ENCODE measurements at places on chromosomes 5 and 9.

DNA sequence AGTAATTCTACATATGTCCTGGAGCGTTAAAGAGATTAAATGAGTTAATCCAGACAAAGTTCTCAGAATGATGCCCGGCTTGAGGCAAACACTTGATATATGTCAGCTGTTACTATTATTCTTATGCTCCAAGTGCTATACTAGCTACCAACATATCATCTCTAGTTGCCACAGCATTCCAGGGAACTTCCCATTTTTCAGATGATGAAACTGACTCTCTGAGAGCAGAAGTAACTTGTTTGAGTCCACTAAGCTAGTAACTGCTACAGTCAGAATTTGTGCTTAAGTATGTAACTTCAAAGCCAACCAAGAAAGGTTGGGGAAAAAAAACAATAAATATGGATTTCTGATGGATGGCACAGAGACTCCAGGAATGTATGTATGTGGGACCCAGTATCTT, 98.1 kb downstream of the CDK5RAP2 start:
- DNase-seq, result no peak

DNA sequence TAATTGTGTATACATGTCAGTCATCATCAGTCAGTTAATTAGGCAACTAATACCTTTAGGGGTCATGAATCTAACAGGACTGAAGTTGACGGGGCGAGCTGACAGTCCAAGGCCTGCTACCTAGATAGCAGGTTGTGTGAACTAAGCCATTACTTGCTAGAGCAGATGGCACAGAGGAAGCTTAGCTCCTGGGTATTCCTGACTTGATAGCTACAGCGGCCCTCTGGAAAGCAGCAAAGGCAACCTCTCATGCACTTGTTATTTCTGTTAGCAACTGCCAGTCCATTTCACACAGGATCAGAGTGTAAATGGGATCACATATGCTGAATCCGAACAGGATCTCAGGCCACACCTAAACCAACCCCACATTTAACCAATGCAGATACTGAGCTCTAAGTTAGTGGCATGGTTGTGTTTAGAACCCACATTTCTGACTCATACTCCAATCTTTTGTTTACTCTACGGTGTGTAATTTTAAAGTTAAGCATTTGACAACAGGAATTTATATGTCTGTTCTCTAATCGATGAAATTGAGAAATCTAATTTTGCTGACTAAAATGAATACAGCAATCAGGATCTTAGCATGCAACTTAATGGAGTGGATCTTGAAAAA, 521.3 kb upstream of the ZNF608 start:
- DNase-seq, result no peak

DNA sequence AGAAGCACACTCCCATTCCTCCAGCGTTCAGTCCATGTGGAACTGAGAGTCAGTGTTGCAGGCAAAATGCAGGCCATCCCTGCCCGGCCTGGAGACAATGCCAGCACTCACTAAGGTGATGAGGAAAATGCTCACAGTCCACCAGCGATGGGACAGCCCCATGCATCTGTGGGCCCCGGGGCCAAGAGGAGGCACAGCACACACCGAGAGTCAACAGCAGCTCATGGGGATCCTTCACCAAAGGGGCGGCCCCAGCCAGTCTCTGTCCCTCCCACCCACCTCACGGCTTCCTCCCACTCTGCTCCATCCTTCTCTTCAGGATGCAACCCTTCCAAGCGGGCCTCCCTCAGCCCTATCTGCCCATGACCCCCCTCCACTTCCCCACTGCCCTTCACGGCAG, 6.2 kb downstream of the SEMA4D start:
- DNase-seq, result no peak

GRCh38 chr5:2119573-2119972, 236.8 kb upstream of the IRX4 start:
- no peak for DNase-seq

GRCh38 chr5:171495122-171495700, 75.8 kb downstream of the FGF18 start:
- no peak for DNase-seq

GRCh38 chr9:84834426-84834825, 164.9 kb downstream of the NTRK2 start:
- DNase-seq, result no peak

DNA sequence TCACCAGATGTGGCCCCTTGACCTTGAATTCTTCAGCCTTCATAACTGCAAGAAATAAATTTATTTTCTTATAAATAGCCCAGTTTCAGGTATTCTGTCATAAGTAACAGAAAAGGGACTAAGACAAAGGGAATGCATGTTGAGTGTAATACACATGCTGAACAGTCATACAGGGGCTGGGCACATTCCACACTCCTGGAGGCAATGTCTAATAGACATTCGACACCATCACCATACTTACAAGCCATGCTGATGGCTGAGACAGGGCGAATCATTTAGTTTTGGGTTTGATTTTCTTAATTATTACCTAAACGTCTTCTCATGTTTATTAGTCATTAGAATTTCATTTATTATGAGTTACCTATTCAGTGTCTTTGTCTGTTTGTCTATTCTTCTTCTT, 68.5 kb downstream of the TENT4A start:
- DNase-seq, result no peak

DNA sequence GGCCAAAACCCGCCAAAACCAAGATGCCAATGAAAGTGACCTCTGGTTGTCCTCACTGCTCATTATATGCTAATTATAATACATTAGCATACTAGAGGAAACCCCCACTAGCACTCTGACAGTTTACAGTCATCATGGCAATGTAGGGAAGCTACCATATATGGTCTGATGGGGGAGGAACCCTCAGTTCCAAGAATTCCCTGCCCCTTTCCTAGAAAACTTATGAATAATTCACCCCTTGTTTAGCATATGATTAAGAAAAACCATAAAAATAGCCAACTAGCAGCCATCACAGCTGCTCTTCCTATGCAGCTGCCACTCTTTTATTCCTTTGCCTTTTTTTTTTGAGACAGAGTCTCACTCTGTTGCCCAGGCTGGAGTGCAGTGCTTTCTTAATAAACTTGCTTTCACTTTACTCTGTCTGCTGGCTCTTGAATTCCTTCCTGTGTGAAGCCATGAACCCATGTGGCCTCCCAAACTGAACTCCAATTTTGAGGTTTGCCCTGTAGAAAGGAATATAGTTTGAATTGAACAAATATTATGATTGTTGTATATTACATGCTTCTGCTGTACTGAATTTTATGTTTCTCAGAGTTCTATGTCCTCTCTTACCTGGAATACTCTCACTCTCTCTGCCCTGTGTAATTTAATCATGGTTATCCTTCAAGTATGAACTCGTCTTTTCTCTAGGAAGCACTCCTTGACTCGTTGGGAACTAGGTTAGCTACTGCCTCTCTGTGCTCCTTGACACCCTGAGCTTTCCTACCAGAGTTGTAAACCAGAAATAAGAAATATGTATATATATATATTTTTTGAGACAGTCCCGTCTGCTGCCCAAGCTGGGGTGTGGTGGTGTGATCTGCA, 59.8 kb downstream of the KIAA1958 start:
- no peak for DNase-seq

DNA sequence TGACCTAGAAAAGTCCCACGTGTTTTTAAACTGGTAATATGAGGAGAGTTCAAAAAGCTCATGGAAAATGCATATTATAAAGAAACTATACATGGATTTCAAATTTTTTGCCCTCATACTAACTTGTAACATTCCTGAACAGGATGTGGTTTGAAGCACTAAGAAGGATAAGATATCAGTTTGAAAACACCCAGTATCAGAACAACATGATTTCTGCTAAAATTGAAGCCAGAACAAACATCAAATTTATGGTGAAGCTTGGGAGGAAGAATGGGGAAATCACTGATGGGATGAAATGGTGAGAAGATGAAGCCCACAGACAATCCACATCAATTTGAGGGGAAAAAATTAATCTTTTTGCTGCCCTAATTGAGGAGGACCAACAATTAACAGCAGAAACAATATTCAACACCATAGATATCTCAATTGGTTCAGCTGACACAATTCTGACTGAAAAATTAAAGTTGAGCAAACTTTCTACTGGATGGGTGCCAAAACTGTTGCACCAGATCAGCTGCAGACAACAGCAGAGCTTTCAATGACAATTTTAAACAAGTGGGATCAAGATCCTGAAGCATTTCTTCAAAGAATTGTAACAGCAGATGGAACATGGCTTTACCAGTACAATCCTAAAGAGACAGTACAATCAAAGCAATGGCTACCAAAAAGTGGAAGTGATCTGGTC, 113.2 kb upstream of the SNX2 start:
- no peak for DNase-seq

GRCh38 chr5:6195711-6196358, 182.5 kb downstream of the MED10 start:
- DNase-seq, result no peak

DNA sequence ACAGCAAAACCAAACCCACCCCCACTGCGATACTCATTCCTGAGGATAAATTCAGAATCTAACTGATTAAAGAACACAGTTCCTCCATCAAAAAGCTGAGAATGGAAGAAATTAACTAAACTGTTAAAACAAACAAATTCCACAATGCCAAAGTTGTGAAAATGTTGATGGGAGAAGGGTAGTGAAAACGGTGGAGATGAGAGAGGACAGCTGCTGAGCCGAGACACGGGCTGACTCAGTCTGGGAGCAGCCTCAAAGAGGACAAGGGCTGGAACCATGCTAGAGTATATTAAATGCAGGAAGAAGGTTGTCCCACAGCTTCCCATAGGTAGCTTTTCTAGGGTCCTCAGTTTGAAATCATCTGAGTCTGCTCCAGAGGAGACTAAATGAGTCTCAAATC, 14.3 kb downstream of the ADAMTS12 start:
- DNase-seq, result no peak

- DNase-seq, result no peak
Observed at GRCh38 chr5:43386960-43387362, 25.2 kb downstream of the CCL28 start.

DNA sequence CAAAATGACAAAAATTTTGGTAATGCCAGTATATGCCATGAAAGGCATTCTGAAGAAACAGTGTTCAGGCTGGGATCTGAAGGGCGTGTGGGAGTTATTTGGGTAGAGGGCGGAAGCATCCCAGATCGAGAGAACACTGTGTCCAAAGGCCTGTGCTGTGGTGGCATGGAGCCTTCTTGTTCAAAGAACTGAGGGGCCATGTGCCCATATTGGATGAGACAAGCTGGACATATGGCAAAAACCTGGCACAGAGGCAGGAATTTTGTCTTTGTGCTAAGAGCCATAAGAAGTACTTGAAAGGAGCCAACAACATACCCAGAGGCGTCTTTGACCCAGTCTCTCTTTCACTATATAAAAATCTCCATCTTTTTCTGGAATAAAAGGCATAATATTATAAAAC, 128.0 kb downstream of the SYK start:
- DNase-seq, result no peak

DNA sequence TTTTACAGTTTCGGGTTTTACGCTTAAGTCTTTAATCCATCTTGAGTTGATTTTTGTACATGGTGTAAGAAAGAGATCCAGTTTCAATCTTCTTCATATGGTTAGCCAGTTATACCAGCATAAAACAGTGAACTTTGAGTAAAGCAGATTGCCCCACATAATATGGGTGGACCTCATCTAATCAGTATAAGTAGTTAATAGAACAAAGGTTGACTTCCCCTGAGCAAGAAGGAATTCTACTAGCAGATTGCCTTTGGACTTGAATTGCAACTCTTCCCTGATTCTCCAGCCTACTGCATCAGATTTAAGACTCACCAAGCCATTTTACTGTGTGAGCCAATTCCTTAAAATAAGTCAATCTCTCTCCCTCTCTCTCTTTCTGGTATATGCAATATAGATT, 173.2 kb downstream of the SNCAIP start:
- DNase-seq, result no peak
